NCI-H146 (cell line): ENCODE measurements at places on chromosomes 4 and X.
A peak's percentile ranks its signal among the peaks of the same experiment; 100 is the strongest.

DNA sequence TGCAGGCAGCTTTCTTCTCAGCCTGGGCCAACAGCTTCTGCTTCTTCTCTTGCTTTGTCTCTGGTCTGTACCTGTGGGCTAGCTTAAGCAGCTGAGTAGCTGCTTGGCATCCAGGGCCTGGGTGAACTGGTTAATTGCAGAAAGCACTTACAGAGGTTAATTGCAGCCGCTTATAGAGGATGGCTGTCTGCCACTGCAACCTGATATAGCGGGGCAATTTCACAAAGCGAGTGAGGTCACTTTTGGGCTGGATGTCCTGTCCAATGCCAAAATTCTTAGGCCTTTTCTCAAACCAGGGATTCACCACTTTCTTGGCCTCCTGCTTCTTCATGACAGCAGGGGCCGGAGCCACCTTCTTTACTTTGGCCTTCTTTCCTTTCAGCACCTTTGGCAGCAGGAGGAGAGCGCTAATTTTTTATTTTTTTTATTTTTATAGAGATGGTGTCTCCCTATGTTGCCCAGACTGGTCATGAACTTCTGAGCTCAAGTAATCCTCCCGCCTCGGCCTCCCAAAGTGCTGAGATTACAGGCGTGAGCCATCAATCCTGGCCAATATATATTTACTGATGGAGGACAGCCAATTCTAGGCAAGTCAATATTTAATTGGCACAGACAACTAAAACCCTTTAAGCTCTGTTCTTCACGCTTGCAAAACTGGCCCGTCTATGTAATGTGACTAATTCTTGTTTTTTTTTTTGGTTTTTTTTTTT, 61.0 kb downstream of the ENOPH1 start:
- peak; percentile 86 for DNase-seq

GRCh38 chrX:139831675-139832456, 101.0 kb downstream of the ATP11C start:
- DNase-seq, result no peak

GRCh38 chrX:10085223-10085622, 71.6 kb upstream of the CLCN4 start:
- no peak for DNase-seq

DNA sequence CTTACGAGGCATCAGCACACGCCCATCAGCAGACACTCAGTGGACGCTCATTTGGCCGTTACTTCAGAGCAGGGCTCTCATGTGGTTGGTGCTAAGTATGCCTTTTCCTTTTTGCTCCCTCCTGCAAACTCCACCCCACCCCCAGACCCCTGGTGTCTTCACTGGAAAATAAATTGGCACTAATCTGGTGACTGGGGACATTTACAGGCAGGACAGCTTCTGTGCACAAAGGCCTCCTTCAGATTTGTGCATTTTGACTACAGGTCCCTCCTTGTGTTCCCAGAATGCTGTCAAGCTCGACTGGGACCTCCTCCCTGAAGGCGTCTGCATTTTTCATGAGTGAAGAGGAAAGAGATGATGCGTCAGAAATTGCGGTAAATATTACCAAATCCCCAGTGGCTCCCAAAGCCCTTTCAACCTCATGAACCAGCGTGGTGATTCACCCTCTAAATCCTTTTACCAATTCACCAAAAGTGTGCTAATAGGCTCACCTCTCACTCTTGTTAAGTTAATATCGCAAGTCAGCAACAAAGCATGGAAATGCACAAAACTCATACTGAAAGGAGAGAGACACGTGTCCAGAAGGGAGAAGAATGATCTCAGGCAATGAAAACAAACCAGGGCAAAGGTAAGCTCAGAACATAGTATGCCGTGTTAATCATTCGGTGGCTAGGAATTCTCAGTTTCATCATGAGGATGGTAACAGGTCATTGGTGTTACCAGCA, 119.0 kb downstream of the NKX6-1 start:
- no peak for DNase-seq

GRCh38 chr4:141860974-141861373, 224.6 kb downstream of the IL15 start:
- no peak for DNase-seq

GRCh38 chr4:2823301-2823670, 20.4 kb upstream of the ADD1 start:
- DNase-seq, result no peak

DNA sequence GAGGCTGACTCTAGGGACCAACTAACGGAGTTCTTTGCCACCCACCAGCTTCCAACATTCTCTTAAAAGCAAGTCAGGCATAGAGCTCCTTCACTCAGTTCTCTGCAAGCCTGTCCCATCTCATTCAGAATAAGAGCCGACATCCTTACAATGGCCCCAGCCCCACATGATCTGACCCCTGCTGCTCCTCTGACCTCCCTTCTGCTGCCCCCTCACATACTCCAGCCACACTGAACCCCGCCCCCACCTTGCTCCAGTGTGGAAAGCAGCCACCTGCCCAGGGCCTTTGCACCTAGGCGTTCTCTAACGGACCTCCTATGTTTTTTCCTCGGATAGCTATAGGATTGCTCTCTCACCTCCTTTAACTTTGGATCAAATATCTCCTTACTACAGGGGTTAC, 143.2 kb upstream of the ETNPPL start:
- no peak for DNase-seq
